ENCODE measurements at places on chromosomes 7 and 10.

- DNase-seq: no peak
Measured at GRCh38 chr10:58358314-58358933, 23.6 kb downstream of the UBE2D1 start.

- DNase-seq: no peak
Measured at GRCh38 chr10:88066876-88067275, 203.5 kb downstream of the PTEN start.

DNA sequence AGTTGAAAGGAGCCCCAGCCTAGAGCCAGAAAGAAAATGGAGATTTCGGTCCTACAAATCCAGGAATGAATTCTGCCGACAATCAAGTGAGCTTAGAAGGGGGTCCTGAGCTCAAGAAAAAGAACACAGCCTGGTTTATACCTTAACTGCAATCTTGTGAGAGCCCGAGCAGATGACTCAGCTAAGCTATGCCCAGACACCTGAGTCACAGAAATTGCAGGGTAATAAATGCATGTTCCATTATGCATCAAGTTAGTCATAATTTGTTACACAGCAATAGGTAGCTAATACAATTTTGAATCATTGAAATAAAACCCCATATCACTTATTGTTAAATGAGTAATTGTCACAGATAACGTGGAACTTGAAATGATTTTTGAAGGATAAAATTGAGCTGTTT lies 111.8 kb upstream of the FOXP2 start:
- no peak for DNase-seq

DNA sequence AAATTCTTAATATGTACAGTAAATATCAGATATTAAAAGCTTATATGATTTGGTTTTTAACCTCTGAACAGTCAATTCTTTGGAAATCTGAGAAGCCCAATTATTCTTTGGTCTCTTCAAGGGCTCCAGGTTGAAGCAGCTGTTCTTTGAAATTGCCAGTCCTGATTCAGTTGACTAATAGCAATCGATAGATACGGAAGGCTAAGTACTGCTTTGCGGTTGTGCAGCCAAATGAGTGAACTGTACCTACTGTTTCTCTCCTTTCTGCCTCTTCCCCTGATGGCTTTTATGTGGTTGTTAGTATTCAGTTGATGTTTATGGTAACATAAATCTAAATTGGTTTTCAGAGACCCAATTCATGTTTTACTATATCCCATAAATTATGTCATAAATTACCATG lies 103.1 kb upstream of the RPA3 start:
- no peak for DNase-seq

GRCh38 chr7:33336820-33337219 lies 207.5 kb downstream of the BBS9 start:
- DNase-seq: no peak

Measured in stimulated activated CD8-positive, alpha-beta memory T cell treated with anti-CD3 and anti-CD28 coated beads, Interleukin-7, amount 100 ng/mL, for 1 hour (primary cell).